ENCODE measurements at places on chromosomes 6 and 20. TPM values are rescaled to one million over a fixed set of nuclear protein-coding genes. Genes with fewer than 3 reads are reported as not detected.

The STX16 gene
- polyA plus RNA-seq = 89.2 TPM

The NHLRC1 gene
- polyA plus RNA-seq = 2.3 TPM

The RAB32 gene
- 23.1 TPM for polyA plus RNA-seq

The SLC17A1 gene
- 36.0 TPM for polyA plus RNA-seq

The TBPL1 gene
- polyA plus RNA-seq = 45.8 TPM

All from renal pelvis (tissue), 12 donors.